ENCODE measurements at places on chromosomes 12 and 14. TPM values are rescaled to one million over a fixed set of nuclear protein-coding genes. Genes with fewer than 3 reads are reported as not detected.

GRCh38 chr12:1122786-1123185 is 131.8 kb downstream of the ERC1 start:
- no peak for DNase-seq
- H3K36me3 ChIP-seq = no peaks in the 10 kb centered on the region
- H3K27ac ChIP-seq = no peak overlapping the region
- peaks cover 18% of the 10 kb centered on the region for H3K4me1 ChIP-seq
- no peaks in the 10 kb centered on the region for H3K27me3 ChIP-seq

DNA sequence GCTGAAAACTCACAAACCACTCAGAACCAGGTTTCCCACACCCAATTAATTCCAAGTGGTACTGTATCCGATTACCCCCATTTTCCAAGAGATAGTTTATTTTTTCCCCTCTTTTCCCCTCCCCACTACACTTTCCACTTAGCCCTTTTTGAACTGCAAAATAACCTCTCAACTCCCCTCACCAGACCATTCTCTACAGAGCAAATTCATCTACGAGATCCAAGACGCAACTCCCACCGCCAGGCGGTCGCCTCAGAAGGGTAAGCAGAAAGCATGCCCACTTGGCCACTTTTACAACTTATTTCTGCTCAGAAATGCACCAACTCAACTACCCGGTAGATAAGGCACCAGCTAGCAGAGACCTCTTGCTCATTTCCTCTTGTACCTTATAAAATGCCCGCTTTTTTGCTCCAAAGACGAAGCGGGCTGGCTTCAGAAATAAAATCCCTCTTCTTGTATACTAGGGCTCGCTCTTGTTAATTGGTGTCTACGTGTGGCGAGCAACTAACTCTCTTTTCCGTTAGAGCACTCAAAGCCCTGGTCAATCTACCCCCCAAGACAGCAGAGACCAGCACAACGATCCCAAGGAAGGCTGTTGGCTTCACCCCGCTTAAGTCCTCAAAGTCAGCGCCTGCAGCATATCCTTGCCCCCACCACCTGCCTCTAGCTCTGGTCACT is 910 bp upstream of the SRP54 start:
- H3K27ac ChIP-seq = no peak overlapping the region
- no peak for DNase-seq
- no peaks in the 10 kb centered on the region for H3K4me1 ChIP-seq
- no peaks in the 10 kb centered on the region for H3K27me3 ChIP-seq
- no peak overlapping the region for H3K4me3 ChIP-seq

GRCh38 chr12:131112021-131112420 is 158.3 kb downstream of the ADGRD1 start:
- no peak overlapping the region for H3K4me3 ChIP-seq
- peaks cover 15% of the 10 kb centered on the region for H3K27me3 ChIP-seq
- DNase-seq = no peak
- no peaks in the 10 kb centered on the region for H3K36me3 ChIP-seq

GRCh38 chr12:94427501-94428381 is 31.9 kb downstream of the CEP83 start:
- peaks cover 15% of the 10 kb centered on the region for H3K4me1 ChIP-seq
- peaks cover 38% of the 10 kb centered on the region for H3K36me3 ChIP-seq
- peak overlapping the region; percentile 73 for H3K27ac ChIP-seq
- H3K4me3 ChIP-seq = peak overlapping the region; percentile 50

DNA sequence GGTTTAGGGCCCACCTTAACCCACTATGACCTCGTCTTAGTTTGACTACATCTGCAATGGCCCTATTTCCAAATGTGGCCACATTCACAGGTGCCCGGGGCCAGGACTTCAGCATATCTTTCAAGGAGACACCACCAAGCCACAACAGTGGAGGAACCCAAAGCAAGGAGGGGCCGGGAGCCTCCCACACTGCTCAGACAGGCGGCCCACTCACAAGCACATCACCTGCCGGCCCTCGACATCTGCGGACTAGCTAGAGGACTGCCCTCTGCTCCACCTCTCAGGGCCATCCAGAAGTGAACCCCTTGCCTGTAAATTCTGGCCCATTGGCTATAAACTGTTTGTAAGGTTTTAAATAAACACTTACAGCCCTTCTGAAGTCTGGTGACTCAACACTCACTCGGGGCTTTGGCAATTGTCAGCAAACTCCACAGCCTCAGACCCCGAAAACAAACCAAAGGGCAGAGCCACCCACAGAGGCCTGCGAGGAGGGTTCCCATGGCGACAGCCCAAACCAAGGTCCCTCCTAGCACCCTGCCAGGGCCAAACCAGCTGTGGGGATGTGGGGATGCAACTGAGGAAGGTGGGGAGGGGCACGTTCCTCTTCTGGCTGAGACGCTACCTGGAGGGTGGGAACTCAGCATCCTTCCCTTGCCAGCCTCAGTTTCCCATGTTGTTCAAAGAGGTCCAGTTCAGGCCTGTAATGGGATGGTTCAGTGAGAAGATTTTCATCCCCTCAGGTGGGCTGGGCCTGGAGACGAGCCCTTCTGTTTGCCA is 95.8 kb downstream of the DICER1 start:
- no peak overlapping the region for H3K27ac ChIP-seq
- no peaks in the 10 kb centered on the region for H3K36me3 ChIP-seq
- no peaks in the 10 kb centered on the region for H3K27me3 ChIP-seq
- DNase-seq = peak; percentile 42
- no peaks in the 10 kb centered on the region for H3K4me1 ChIP-seq

- H3K36me3 ChIP-seq = no peaks in the 10 kb centered on the region
- no peak overlapping the region for H3K4me3 ChIP-seq
- H3K27ac ChIP-seq = no peak overlapping the region
- DNase-seq = no peak
- peaks cover 7% of the 10 kb centered on the region for H3K4me1 ChIP-seq
- H3K27me3 ChIP-seq = peaks cover 10% of the 10 kb centered on the region
Measured at GRCh38 chr12:89064151-89064550, 288.1 kb downstream of the DUSP6 start.

GRCh38 chr12:27289414-27289813 is 43.2 kb upstream of the BMAL2 start:
- no peaks in the 10 kb centered on the region for H3K4me1 ChIP-seq
- no peak overlapping the region for H3K27ac ChIP-seq
- no peaks in the 10 kb centered on the region for H3K27me3 ChIP-seq
- H3K36me3 ChIP-seq = no peaks in the 10 kb centered on the region
- no peak for DNase-seq
- H3K4me3 ChIP-seq = no peak overlapping the region

GRCh38 chr12:30457621-30458289 is 237.9 kb downstream of the IPO8 start:
- H3K4me1 ChIP-seq = no peaks in the 10 kb centered on the region
- no peaks in the 10 kb centered on the region for H3K36me3 ChIP-seq
- DNase-seq = no peak
- no peak overlapping the region for H3K4me3 ChIP-seq

DNA sequence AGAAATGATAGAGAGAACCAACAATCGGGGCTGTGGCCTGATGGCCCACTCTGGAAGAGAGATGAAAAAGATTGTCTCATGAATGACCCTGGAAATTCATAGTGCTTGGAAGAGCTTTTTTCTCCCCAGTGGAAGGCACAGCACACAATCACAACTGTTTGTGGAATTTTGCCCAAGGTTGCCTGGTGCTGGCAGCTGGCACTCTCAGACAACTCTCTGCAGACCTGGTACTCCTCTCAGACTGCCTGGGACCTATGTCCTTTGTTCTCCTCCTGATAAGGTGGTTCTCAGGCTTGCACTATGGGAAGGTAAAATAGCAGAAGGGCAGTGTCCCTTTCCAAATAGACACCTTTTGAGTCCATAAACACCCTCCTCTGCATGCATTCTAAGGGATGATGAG is 144.1 kb upstream of the SEL1L start:
- DNase-seq = no peak
- no peaks in the 10 kb centered on the region for H3K4me1 ChIP-seq
- H3K27me3 ChIP-seq = no peaks in the 10 kb centered on the region
- no peak overlapping the region for H3K27ac ChIP-seq
- no peaks in the 10 kb centered on the region for H3K36me3 ChIP-seq

DNA sequence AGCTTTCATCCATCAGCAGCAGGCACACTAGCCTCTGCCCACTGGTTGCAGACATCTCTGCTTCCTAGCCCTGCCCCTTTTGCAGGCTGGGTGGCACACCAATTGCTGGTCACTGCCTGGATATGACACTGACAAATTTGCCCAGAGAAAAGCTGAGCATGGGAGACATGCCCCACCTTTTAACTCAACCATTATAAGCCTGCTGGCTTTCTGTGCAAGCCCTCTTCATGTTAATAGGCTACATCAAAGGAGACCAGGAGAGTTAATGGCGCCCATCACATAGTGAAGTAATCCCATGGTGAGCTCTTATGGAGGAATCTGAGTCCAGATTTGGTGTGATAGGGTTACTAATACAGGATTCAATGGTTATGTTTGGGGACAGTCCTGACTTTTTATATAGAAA is 139.2 kb downstream of the KICS2 start:
- no peak overlapping the region for H3K4me3 ChIP-seq
- H3K27ac ChIP-seq = no peak overlapping the region
- H3K27me3 ChIP-seq = no peaks in the 10 kb centered on the region
- no peak for DNase-seq
- H3K4me1 ChIP-seq = no peaks in the 10 kb centered on the region
- H3K36me3 ChIP-seq = no peaks in the 10 kb centered on the region

GRCh38 chr12:57401165-57401564 is 29.7 kb downstream of the R3HDM2 start:
- no peaks in the 10 kb centered on the region for H3K36me3 ChIP-seq
- peaks cover 6% of the 10 kb centered on the region for H3K4me1 ChIP-seq
- H3K4me3 ChIP-seq = no peak overlapping the region
- no peak for DNase-seq
- H3K27ac ChIP-seq = no peak overlapping the region

- no peaks in the 10 kb centered on the region for H3K27me3 ChIP-seq
- H3K4me1 ChIP-seq = peaks cover 10% of the 10 kb centered on the region
- H3K27ac ChIP-seq = no peak overlapping the region
- no peak for DNase-seq
- H3K36me3 ChIP-seq = no peaks in the 10 kb centered on the region
Measured at GRCh38 chr12:47346251-47347019, 266.7 kb upstream of the AMIGO2 start.

GRCh38 chr12:92757597-92758121 is 54.9 kb downstream of the PLEKHG7 start:
- H3K36me3 ChIP-seq = no peaks in the 10 kb centered on the region
- peaks cover 6% of the 10 kb centered on the region for H3K27me3 ChIP-seq
- no peak for DNase-seq
- H3K4me3 ChIP-seq = peak overlapping the region; percentile 36

- H3K36me3 ChIP-seq = no peaks in the 10 kb centered on the region
- H3K4me1 ChIP-seq = no peaks in the 10 kb centered on the region
- no peak overlapping the region for H3K4me3 ChIP-seq
Measured at GRCh38 chr12:125296701-125297100, 231.5 kb downstream of the AACS start.

DNA sequence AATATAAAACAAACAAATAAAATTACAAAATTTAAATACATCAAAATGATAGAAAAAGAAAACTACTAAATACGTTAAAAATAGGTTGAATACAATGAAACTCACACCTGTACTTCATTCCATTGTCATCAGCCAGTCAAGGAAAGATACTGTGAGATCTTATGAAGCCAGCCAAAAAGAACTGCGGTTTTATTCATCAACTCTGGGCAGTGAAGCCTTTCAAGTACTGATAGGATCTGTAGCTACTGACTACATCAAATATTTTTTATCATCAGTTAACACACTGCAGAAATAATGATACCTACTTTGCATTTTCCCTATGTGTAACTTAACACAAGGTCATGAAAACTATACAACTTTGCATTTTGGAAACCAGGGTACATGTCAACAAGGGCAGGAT is 46.3 kb upstream of the FAR2 start:
- H3K4me3 ChIP-seq = peak overlapping the region; percentile 74
- H3K27me3 ChIP-seq = no peaks in the 10 kb centered on the region
- peaks cover 43% of the 10 kb centered on the region for H3K4me1 ChIP-seq
- peak overlapping the region; percentile 83 for H3K27ac ChIP-seq
- no peak for DNase-seq

GRCh38 chr12:56994231-56994746 is 12.1 kb downstream of the ZBTB39 start:
- no peak overlapping the region for H3K4me3 ChIP-seq
- H3K4me1 ChIP-seq = peaks cover 30% of the 10 kb centered on the region
- no peak for DNase-seq
- peaks cover 2% of the 10 kb centered on the region for H3K27me3 ChIP-seq
- H3K36me3 ChIP-seq = no peaks in the 10 kb centered on the region
- no peak overlapping the region for H3K27ac ChIP-seq

DNA sequence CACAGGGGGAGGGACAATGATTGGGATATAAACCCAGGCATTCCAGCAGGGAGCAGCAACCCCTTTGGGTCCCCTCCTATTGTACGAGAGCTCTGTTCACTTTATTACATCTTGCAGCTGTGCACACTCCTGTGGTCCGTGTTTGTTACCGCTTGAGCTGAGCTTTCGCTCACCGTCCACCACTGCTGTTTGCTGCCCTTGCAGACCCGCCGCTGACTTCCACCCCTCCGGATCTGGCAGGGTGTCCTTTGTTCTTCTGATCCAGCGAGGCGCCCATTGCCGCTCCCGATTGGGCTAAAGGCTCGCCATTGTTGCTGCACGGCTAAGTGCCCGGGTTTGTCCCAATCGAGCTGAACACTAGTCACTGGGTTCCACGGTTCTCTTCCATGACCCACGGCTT is 64.1 kb downstream of the E2F7 start:
- peaks cover 43% of the 10 kb centered on the region for H3K27me3 ChIP-seq
- peaks cover 2% of the 10 kb centered on the region for H3K4me1 ChIP-seq
- H3K4me3 ChIP-seq = no peak overlapping the region
- no peak overlapping the region for H3K27ac ChIP-seq
- H3K36me3 ChIP-seq = no peaks in the 10 kb centered on the region

DNA sequence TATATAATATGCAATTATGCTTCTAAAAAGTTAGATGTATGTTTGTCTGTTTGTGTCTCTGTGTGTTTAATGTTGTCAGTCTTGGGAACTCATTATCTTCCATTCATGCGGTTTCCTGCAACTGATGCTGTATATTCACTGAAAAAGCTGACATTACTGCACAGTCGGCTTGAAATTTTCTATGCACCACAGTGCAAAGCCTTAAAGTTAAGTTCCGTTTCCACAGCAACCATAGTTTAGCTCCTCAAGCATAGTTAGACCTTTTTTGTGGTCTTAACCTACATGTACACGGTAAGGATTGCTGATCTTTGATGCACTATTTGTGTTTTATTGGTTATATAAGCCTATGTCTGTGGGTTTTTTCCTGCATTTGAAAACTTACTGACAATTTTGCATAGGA is 309.4 kb downstream of the KCNC2 start:
- no peak overlapping the region for H3K27ac ChIP-seq
- no peaks in the 10 kb centered on the region for H3K4me1 ChIP-seq
- H3K36me3 ChIP-seq = no peaks in the 10 kb centered on the region
- DNase-seq = no peak

- DNase-seq = no peak
- no peak overlapping the region for H3K4me3 ChIP-seq
- H3K27me3 ChIP-seq = no peaks in the 10 kb centered on the region
Measured at GRCh38 chr12:132116709-132117557, 27.2 kb downstream of the DDX51 start.

- DNase-seq = no peak
- H3K27ac ChIP-seq = no peak overlapping the region
- H3K27me3 ChIP-seq = no peaks in the 10 kb centered on the region
- no peaks in the 10 kb centered on the region for H3K4me1 ChIP-seq
Measured at GRCh38 chr14:53549956-53550355, 396.8 kb upstream of the DDHD1 start.

TRHDE gene
- total RNA-seq = 0.02 TPM

TAC3 gene
- total RNA-seq = 0.45 TPM

PNP gene
- 199 TPM for total RNA-seq

RBMS2 gene
- total RNA-seq = 2.9 TPM

LRP1-AS gene
- not detected for total RNA-seq

ALKBH1 gene
- total RNA-seq = 22.0 TPM

PIWIL1 gene
- not detected for total RNA-seq

All from natural killer cell treated with Interleukin-12 subunit alpha and Interleukin-12 subunit beta and Interleukin-15 and Interleukin-18, amount 100 ng/mL, for 72 hours (primary cell).